Stimulated activated CD8-positive, alpha-beta memory T cell treated with anti-CD3 and anti-CD28 coated beads, Interleukin-4, amount 100 ng/mL, for 1 hour (primary cell): ENCODE measurements at places on chromosomes 1 and 21.

GRCh38 chr1:76340056-76340455, 265.5 kb downstream of the ST6GALNAC3 start:
- no peak for DNase-seq

DNA sequence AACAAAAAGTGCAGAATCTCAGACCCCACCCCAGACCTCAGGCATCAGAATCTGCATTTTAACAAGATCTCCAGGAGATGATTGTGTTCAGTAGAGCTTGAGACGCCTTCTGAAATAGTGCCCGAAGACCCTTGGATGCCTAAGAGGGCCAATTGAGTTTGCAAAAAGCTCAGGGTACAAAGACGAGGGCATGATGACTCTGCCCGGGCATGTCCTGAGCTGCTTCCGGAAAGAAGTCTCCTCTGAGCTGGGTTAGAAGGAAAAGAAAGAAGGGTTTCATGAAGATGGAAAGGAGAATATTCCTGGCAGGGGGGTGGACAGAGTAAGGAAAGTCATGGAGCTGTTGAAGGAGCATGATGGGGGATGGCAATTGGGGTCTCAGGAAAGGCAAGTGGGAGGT, 246.1 kb upstream of the TMEM51 start:
- DNase-seq: no peak

GRCh38 chr1:113835686-113836290, 23.5 kb upstream of the RSBN1 start:
- no peak for DNase-seq

- no peak for DNase-seq
Observed at GRCh38 chr1:90727917-90728501, 10.9 kb upstream of the BARHL2 start.

- no peak for DNase-seq
Observed at GRCh38 chr1:86998280-86998679, 83.8 kb downstream of the HS2ST1 start.

- no peak for DNase-seq
Observed at GRCh38 chr1:145695821-145696629, 11.1 kb downstream of the PDZK1 start.

- no peak for DNase-seq
Observed at GRCh38 chr1:193533853-193534252, 347.4 kb upstream of the B3GALT2 start.

DNA sequence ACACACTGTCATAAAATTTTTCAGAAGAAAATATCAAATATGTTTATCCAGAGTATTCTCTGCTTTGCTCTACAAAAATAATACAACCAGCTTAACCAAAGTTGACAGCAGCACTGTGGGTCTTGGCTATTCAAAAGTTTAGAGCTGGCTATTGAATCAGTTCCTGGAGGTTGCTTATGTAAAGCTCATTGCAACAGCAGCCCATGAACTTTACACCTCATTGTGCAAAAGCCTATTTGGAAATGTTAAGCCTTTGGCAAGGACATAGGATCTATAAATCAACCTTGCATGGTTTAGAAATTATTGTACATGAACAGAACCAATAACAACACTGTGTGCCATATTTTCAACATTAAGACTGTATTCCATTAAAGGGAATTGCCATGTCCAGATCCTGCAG, 714.9 kb downstream of the ADGRL2 start:
- DNase-seq: no peak

- DNase-seq: no peak
Observed at GRCh38 chr1:199272628-199273086, 633.8 kb downstream of the PTPRC start.

- DNase-seq: no peak
Observed at GRCh38 chr1:201404055-201404454, 4.9 kb upstream of the LAD1 start.

DNA sequence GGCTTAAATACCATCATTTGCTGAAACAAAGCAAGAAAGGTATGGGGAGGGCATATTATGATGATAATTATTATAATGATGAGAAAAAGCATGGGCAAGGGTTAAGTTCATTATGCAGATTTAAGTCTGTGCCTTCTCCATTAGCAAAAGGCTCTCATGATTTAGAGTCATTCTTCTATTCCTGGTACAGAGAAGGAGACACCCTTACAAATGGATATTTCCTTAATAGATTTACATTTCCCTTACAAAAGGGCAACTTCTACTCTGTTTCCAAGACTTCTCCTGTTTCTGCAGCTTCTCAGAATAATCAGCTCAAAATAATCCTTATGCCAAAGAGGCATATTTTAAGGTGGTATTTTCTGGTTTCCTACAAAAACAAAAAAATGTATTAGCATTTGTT, 121.1 kb upstream of the CAMK1G start:
- no peak for DNase-seq

- DNase-seq: no peak
Observed at GRCh38 chr1:112268408-112268807, 127.6 kb upstream of the CTTNBP2NL start.

GRCh38 chr1:167126317-167126716, 32.4 kb downstream of the STYXL2 start:
- no peak for DNase-seq

DNA sequence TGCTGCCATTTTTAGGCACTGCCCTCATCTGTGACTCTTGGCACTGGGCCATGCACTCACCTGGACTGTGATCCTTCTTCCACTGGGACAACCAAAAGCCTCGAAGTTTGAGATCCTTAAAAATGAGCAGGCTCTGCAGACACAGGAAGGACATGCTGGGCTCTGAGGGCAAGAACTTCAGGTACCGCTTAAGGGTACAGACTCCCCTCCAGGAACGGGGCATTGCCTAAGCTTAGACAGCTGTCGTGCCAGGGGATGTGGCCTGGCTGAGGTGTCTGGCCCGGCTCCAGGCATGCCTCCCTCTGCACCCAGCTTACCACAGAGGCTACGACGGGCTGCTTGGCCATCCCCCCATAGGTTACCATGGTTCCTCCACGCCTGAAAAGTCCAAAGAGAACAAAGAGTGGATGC, 14.2 kb upstream of the SRSF4 start:
- no peak for DNase-seq

- no peak for DNase-seq
Observed at GRCh38 chr1:30726236-30726635, 2.9 kb upstream of the MATN1 start.
